ENCODE measurements at places on chromosomes 13 and 19.

DNA sequence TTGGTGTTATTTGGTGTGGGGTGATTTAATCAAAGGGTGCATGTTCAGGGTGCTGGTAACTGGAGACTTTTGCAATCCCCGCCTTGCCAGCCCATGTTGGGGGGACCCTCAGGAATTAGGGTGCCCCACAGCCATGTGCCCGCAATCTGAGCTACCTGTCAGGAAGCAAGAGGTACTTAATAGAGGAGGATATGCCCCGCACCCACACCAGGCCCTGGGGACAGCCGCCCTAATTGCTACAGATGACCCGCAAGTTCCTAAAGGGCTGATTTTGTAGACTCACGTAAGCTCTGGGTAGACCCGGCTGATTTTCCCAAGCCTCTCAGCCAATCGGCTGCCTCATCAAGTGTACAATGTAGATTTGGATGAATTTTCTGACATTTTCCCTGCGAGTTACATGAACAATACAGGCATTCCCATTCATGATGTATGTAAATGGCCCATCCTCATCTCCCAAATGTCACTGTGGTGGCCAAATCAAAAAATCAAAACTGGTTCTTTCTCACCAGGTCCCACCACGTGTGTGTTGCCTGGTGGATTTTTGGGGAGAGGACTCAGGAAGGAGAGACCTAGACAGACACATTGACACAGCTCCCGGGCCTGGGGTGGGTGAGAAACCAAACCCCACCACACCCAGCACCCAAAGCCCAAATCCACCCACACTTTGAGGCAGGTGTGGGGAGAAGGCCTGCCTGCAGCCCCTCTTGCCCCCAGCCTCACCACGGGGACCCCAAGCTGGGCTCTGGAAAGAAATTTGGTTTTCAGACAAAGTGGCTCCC, 119.2 kb upstream of the SPACA7 start:
- DNase-seq: no peak

GRCh38 chr19:43498233-43498842, 6.2 kb downstream of the PHLDB3 start:
- DNase-seq: no peak

DNA sequence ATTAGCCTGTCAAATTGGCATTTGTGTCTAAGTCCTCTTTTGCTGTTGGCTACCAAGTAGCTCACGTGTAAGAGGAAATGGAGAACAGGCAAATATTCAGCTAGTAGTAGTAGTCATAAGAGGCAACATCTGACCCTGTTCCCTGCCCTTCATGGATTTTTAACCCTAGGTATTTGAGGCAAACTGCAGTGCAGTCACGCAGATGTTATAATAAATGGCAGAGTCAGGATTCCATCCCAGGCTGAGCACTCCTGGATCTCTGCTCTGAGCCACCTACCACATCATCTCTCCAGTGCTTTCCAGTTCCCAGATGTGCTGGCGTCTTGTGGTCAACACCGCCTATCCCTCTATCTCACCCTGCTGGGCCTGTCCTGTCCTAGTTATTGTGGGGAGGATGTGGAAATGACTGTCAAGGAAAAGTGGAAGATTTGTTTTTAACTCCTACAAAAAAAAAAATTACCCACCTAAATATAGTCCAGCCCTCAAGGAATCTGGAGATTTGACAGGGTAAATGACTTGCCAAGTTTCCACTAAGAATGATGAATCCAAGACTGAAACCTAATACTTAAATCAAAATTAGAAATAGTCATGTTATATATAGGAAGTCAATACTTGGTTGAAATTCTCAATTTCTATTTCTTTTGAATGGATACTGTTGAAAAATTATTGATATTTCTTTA, 322.9 kb downstream of the GPC6 start:
- DNase-seq: no peak

DNA sequence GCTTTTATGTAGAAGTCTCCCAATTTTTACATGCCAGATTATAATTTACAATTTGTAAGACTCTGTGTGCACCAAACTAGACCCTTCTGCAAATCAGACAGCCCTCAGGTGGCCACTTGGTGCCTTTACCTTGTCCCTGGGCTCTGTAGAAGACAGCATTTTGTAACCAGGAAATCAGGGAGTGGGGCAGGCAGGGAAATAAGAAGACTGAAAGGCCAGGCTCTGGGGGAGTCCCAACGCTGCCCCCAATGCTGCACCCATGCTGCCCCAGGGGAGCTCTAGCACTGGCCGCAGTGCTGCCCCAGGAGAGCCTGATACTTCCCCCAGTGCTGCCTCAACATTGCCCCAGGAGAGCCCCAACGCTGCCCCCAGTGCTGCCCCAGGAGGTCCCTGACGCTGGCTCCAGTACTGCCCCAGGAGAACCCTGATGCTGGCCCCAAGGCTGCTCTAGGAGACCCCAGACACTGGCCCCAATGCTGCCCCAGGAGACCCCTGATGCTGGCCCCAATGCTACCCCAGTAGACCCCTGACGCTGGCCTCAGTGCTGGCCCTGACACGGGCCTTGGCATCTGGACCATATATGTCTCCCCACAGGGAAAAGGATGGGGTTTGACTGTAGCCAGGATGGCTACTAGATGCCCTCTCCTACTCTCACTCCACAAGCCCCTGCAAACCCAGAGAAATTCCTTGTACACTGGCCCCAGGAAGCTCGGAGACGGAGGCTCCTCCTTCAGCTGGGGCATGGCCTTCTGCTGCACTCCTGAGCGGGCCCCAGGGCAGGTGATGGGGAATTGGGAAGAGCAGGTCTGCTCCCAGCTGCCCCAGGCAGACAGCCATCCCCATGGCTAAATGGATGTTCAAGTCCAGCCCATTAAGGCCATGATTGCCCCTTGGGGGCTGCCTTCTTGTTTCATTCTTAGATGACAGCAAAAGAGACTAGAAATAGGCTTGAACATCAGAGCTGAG, 23.6 kb downstream of the VSTM2B start:
- DNase-seq: no peak

- no peak for DNase-seq
These were observed 13.9 kb downstream of the FOXO1 start for GRCh38 chr13:40652588-40652940.

- no peak for DNase-seq
These were observed 598.7 kb upstream of the SPRY2 start for GRCh38 chr13:80939581-80939980.

- DNase-seq: peak; percentile 61
These were observed 44.3 kb upstream of the CEACAM21 start for GRCh38 chr19:41531438-41532311.

DNA sequence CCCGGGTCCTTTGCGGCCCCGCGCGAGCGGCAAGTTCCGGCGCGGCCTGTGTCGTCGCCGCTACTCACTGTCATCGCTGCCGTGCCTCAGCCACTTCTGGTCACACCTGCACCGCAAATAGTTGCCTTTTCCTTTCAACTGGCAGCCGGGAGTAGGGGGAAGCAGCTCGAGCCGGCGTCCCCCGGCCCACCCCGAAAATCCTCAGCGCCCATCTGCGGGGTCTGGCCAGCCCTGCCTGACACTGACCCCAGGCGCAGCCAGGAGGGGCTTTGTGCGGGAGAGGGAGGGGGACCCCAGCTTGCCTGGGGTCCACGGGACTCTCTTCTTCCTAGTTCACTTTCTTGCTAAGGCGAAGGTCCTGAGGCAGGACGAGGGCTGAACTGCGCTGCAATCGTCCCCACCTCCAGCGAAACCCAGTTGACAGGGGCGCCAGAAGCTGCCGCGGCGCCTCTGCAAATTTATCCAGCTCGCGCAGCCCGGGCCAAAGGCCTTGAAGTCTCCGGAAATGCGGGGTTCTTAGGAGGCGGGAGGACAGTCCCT, 1.7 kb downstream of the PDX1 start:
- no peak for DNase-seq

DNA sequence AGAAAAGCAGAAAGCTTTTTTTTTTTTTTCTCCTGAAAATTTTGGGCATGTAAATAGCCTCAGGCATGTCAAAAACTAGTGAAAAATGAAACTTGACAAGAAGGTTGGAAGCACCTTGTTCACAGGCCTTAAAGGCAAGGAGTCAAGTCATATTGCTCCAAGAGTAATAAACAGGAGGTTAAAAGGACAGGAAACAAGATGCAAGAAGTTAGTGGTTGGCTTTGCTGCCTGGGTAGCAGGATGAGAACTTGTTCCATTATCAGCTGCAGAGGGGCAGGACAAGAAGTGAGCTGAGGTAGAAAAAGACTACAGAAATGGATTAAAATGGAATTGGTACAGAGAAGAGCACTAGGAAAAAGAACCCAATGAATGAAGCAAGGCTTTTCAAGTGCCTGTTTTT, 242.6 kb downstream of the DCT start:
- DNase-seq: no peak

- DNase-seq: no peak
These were observed 32.2 kb downstream of the MTRF1 start for GRCh38 chr13:41231025-41231677.

DNA sequence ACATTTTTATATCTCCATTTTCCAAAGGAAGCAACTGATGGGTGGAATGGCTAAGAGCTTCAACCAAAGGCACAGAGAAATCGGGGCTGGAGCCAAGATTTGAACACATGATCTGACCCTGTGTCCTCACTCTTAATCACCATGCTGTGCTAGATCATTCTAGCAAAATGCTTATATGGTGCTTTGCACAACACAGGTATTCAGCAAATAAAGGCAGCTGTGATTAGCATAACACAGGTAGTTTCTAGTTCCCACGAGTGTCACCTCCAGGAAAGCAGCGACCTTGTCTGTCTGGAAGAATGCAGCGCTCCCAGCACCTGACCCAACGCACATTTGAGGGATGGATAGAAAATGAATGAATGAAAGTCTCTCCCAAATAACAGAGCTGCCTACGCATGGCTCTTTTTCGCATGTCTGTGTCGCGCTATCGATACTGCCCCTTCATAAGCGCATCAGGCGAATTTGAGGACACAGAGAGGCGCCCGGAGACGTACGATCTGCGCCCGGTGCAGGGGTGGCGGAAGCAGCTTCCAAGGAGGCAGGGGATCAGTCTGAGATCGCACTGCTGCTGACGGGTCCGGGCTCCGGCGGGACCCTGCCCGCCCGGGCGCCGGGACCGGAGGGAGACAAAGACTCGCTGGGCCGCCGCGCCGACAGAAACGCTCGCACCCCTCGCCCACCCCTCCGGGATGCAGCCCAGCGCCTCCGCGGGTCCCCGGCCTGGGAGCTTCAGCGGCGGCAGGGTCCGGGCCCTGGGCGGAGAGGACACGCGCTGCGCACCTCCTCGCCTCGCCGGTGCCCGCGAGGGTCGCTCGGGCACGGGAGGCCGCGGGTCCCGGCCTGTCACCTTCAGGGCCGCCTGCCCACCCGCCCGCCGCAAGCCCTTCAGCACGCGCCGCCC, 609 bp downstream of the EPS15L1 start:
- no peak for DNase-seq

GRCh38 chr19:6101991-6102390, 8.3 kb downstream of the RFX2 start:
- no peak for DNase-seq

DNA sequence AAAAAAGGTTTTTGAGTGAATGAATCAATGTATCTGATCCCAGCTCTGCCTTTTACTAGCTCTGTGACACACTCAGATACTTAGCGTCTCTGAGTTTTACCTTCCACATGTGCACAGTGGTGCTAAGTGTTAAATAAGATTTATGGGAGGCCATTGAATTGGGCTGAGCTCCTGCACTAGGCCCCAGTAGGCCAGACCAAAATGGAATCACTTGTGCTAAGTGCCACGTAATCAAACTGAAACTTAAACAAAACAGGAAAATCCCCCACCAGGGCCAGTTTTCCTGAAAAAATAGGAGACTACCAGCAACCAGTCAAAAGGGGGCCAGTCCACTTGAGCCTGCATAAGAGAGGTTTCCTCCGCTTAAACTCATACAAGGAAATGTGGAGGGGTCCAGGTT, 40.9 kb downstream of the GJA3 start:
- DNase-seq: no peak

DNA sequence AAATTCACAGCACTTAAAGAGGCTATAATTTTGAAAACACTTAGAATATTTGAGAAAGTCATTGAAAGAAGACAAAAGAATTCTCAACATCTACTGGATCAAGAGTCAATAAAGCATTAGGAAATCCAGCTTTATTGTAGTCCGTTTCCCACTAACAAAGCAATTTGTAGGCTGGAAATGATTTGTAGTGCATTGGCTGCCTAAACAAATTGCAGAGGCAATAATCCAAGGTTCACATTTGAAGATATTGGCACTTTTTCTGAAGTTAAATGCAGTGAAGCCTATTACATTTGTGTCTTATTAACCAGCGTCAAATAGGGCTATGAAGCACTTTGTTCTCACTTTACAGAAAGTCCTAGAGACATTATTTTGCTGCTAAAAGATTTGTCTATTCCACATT, 848.1 kb upstream of the SLITRK1 start:
- DNase-seq: no peak

- no peak for DNase-seq
These were observed 112.5 kb downstream of the COG6 start for GRCh38 chr13:39767791-39768517.

- DNase-seq: no peak
These were observed 31.2 kb downstream of the GADD45B start for GRCh38 chr19:2507109-2507508.
